Stimulated activated CD8-positive, alpha-beta memory T cell treated with anti-CD3 and anti-CD28 coated beads, Interleukin-7, amount 100 ng/mL, for 48 hours (primary cell): ENCODE measurements at places on chromosomes 13 and 19.

DNA sequence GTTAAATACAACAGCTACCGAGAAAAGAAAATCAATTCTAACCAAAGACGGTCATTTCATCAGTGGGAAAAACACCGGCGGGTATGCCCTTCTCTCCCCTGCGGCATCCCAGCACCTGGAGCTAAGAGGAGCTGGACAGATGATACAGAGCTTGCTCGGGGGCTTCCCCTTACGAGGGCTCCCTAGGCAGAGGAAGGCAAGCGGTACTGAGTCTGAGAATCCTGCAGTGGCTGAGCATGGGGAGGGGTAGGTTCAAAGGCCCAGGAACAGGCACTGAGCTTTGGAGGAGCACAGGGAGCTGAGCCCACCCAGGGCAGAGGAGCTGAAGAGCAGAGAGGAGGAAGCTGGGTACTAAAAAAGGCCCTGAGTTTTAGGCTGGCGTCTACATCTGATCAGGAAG lies 12.7 kb downstream of the STK24 start:
- DNase-seq: no peak

GRCh38 chr13:22405891-22406290 lies 735.0 kb downstream of the FGF9 start:
- DNase-seq: no peak

DNA sequence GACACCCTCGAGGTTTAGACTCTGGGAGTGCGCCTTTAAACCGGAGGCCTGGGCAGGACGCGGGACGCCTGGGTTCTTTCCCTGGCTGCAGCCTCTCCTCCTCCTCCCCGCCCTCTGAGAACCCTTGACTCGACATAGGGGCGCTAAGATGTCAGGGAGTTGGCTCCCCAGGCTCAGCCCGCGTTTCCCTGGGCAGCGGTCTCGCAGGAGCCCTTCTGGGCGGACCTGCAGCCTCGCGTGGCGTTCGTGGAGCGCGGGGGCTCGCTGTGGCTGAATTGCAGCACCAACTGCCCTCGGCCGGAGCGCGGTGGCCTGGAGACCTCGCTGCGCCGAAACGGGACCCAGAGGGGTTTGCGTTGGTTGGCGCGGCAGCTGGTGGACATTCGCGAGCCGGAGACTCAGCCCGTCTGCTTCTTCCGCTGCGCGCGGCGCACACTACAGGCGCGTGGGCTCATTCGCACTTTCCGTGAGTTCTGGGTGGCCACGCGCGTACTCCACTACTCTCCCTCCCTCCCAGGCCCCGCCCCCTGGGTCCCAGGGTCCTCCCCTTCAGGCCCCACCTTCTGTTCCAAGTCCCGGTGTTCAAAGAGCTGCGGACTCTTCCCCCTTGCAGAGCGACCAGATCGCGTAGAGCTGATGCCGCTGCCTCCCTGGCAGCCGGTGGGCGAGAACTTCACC lies 1.3 kb downstream of the ICAM5 start:
- no peak for DNase-seq

DNA sequence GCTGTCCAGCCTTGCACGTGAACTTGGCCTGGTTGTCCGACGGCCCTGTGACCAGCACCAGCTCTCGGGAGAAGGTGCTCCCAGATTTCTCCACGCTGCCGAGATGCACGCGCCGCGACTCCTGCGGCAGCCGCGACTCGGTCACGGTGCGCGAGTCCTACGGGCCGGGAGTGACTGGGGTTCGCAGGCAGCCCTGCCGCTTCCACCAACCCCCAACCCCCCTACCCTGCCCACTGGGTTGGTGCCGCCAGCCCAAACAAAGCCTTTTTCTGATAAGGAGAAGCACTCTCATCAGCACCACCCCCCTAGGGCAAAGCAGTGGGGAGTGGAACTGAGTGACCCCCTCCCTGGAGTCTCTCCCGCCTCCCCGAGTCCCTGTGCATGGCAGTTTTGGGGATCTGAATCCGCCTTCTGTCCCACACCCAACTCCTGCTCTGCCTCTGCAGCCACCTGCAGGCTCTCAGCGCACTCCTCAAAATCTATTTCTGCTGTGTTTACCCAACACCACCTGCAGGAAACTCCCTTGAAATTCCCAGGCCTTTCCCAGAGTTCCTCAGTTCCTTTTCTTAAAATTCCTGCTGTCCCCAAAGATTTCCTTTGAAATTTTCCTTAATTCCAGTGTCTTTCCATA lies 6.2 kb downstream of the NPHS1 start:
- DNase-seq: no peak

- no peak for DNase-seq
Observed at GRCh38 chr13:87981416-87981815, 310.2 kb downstream of the SLITRK5 start.

DNA sequence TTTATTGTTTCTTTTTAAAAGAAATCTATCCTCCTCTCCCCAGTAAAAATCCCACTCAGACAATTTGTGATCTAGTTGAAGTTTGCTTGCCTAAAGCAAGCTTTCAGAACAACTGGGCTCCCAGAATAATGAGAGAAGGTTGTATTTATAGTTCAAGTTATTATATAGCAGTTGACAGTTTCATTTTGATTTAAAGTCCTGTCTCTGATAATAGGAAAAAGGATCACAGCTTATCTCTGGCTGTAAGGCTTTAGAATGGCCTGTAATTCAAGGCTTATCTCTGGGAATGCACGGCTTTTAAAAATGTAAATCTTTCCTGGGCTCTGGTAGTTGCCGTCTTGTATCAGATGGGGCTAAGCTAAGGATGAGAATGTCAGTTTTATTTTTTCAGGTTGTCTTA lies 123.3 kb upstream of the TMTC4 start:
- no peak for DNase-seq

DNA sequence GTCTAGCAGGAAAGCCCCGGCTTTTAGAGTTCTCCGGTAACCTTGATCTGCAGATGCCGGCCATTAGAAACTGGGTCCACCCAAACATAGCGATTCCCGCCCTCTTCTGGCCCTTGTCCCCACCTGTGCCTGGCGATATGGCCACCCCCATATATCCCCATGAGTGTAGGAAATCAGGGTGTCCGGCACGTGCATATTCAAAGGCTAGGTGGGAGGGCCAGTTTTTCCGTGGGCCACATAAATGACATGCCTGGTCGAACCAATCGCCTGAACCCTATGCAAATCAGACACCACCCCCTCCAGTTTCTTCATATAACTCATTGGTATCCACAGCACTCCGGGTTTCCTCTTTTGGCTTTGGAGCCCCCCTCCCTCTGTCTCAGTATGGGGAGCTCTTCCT lies 37.4 kb downstream of the ERICH4 start:
- DNase-seq: no peak

GRCh38 chr13:113667771-113668490 lies 912 bp downstream of the GRK1 start:
- DNase-seq: no peak

DNA sequence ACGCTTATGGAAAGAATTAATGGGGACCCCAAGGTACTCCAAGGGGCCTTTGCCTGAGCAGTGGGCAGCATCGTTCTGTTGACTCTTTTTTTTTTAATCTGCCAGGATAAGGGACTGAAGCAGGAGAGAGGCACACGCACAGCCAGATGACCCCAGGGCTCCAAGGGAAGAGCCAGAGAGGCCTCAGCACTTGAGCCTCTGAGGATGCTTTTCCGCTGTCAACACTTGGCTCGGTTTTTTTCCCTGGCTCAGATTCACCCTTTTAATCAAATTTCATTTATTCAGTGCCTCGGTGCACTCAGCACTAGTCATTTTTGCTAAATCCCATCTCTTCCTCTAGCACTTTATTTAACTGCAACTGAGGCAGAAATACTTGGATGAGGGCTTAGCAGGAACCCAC lies 226.3 kb downstream of the FGF9 start:
- no peak for DNase-seq

- no peak for DNase-seq
Observed at GRCh38 chr13:89852570-89852969, 1494.9 kb upstream of the MIR17HG start.

- DNase-seq: no peak
Observed at GRCh38 chr13:67791047-67791446, 560.9 kb upstream of the PCDH9 start.
